G401 (cell line): ENCODE measurements at places on chromosomes 5 and 9.

DNA sequence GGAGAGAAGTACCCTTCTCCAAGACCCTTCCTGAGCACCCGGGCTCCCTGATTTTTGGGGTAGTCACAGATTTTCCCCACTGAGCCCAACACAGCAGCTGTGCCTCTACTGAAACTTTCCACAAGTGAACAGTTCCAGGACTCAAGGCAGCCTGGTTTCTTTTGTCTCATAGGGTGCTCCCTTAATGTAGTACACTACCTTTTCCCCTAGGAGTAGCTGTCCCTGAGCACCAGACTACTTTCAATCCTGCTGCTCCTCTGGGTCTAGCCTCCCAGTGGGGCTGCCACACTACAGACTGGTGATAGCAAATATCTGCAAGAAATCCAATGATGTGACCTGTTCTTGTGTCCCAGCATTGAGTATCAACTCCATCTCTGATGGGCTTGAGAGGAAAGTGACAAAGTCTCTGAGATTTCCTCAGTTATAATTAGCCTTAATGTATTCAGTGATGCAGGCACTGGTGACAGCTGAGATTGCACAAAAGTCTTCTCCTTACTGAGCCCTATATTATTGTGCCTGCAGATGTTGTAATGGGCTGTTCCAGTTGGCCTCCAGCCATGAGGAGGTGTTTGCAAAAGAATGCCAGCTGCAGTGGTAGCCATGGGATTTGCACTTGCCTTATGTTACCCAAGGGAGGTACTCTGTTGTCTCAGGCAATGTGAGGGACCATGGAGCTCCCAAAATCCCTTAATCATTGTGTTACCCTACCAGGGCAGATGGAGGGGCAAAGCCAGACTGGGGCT is 1802.5 kb downstream of the EFNA5 start:
- no peak for DNase-seq

DNA sequence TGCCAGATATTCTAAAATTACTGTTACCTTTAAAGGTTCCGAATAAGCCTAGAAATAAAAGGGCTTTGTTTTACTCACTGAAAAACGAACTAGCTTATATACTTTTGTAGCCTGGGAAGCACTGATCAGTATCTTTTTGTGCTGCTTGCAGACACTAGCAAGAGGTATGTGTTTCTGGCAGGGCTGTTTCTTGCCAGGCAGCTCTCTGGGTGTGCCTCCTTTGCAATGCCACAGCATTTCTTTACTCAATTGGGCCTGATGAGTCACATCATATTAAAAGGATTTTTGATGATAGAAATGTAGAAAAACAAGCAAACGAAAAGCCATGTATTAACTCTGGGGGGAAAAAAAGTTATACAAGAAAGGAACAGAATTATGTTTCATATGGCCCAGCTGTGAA is 35.6 kb downstream of the CD180 start:
- no peak for DNase-seq

- no peak for DNase-seq
These were observed 157.5 kb upstream of the BRINP1 start for GRCh38 chr9:119526698-119527097.

GRCh38 chr5:145685417-145685816 is 149.7 kb downstream of the PRELID2 start:
- DNase-seq = no peak

DNA sequence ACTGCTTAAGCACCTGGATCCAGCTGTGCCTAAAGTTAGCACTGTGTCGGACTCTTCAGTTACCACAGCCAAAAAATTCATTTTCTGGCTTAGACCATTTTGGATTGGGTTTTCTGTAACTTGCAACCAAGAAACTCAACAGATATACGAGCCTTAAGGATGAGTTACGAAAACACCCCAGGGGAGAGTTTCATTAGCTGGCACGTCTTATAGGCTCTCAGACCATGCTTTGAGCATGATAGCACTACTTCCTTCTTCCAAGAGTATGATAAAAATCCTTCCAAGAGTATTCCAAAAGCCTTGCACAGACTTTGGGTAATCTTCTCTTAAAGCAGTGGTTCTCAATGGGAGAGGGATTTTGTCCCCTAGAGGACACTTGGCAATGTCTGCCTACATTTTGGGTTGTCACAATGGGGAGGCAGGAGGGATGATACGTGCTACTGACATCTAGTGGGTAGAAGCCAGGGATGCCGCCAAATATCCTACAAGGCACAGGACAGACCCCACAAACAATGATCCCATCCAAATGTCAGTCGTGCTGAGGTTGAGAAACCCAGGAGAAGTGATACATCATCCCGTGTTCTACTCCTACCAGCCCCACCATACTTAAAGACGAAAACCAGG is 64.8 kb downstream of the SMIM23 start:
- no peak for DNase-seq

DNA sequence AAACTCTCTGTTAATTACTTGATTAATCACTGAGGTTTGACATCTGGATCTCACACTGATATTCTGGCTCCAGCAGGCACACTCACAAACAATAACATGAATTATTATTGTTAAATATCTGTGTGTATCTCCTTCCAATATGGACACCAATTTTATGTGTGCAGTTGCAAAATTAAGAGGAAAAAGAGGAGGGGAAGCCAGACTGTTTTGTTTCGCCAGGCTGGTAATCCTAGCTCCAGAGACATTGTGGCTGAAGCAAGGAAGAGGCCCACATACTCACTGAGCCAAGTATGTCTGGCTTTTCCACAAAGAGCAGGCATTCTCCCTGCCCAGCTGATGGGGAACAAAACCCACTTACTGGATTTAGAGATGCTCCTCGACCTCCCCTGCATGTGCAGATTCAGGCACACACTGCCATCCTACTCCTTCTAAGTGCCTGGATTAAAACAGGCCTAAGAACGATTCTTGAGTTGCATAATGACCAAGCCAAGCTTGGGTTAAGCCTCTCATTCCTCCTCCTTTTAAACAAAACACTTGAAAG is 181.9 kb downstream of the ESM1 start:
- DNase-seq = no peak

GRCh38 chr5:127924606-127925005 is 159.0 kb upstream of the SLC12A2 start:
- DNase-seq = no peak

DNA sequence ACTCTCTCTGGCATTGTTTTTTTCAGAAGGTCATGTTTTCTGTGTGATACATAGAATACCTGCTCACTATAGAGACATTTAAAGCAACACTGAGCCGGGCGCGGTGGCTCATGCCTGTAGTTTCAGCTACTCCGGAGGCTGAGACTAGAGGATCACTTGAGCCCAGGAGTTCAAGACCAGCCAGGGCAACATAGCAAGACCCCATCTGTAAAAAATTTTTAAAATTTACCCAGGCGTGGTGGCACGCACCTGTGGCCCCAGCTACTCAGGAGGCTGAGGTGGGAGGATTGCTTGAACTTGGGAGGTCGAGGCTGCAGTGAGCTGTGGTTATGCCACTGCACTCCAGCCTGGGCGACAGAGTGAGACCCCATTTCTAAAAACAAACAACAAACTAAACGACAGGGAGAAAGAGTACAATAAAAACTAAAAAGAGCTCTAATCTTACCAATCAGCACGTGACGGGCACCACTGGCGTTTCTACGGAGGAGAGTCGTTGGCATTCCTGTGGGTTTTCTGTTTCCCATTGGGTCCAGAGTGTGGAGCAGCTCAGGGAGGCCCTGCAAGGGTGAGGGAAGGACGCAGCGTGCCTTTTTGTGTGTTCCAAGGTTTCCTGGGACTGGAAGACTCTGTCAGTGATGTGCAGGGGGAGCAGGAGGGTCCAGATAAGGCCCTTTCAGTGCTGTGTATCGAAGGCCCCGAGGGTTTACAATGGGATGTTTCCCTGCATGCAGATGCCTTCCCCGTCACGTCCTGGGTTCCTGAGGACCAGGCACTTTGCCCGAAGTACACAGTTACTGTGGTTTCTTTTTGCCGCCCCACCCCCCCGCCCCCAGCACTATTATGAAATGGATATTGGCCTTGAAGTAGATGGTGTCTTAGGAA is 7.2 kb upstream of the RNU6ATAC start:
- no peak for DNase-seq
